ENCODE measurements at places on chromosomes 12 and 14. TPM values are rescaled to one million over a fixed set of nuclear protein-coding genes. Genes with fewer than 3 reads are reported as not detected.

Gene CLEC9A
- not detected for total RNA-seq

Gene IGF1
- 1.3 TPM for total RNA-seq

Gene CMA1
- 0.51 TPM for total RNA-seq

Gene TCL1B
- not detected for total RNA-seq

DNA sequence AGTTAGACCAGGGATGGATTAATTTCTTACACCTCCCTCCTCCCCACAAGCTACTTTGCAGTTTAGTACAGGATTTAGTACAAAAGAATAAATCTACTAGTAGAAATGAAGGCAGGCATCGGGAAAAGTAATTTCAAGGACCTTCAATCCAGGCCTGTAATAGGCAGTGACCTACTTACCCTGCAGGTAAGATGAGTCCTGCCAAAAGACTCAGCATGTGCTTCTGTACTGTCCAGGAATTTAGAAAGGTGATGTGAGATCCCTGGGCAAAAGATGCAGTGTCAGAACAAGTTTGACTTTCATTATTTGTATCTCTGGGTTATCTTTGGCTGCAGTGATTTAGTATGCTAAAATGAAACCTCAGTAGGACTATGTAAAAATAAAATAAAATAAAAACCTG, 403.0 kb downstream of the NOVA1 start:
- H3K4me1 ChIP-seq: no peaks in the 10 kb centered on the region
- no peaks in the 10 kb centered on the region for H3K36me3 ChIP-seq
- DNase-seq: no peak
- H3K27me3 ChIP-seq: no peaks in the 10 kb centered on the region

DNA sequence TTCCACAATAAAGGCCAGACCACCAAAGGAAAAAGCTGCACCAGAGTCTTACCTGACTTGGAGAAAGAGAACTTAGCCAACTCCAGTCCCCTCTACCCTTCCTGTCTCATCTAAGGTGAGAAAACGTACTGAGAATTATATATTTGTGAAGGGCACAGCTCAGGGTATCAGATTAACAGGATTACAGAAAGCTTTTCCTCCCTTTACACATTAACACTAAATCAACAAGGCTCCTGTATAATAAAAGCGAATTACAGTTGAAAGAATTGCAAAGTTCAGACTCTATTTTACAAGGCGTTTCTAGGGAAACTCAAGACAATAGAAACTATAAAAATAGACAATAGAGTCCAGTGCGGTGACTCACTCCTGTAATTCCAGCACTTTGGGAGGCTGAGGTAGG, 82.7 kb upstream of the RPL10L start:
- DNase-seq: no peak
- no peak overlapping the region for H3K4me3 ChIP-seq
- H3K27me3 ChIP-seq: no peaks in the 10 kb centered on the region

GRCh38 chr12:65500091-65500900, 221.8 kb downstream of the MSRB3 start:
- no peak for DNase-seq
- no peaks in the 10 kb centered on the region for H3K4me1 ChIP-seq
- no peak overlapping the region for H3K4me3 ChIP-seq
- peaks cover 4% of the 10 kb centered on the region for H3K27me3 ChIP-seq
- H3K27ac ChIP-seq: no peak overlapping the region

DNA sequence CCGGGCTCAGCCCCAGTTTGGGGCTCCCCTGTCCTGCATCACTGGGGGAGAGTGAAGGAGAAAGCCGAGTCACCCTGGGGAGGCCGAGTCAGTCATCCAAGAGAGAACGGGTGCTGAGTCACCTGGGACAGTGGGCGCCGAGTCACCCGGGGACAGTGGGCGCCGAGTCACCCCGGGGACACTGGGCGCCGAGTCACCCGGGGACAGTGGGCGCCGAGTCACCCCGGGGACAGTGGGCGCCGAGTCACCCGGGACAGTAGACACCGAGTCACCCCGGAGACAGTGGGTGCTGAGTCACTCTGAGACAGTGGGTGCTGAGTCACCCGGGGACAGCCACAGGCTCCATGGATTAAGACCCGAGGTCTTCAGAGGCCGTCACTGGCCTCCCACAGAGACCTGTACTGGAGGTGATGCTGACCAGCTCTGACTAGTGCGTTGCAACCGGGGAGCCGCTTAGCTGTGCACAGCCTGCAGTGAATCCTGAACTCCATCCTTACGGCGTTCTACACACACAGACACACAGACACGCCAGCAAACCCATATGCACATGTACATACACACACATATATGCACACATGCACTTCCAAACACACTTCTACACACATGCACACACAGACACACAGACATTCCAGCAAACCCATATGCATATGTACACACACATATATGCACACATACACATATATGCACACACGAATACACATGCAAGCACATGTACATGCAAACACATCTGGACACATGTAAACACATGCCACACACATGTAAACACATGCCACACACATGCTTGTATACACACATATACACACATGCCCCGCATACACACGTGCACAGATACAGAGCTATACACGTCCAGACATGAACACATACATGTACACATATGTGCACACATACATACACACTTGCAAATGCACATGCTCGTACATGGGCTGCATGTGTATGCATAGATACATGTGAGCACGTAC, 64.9 kb upstream of the GALNT9 start:
- DNase-seq: no peak
- no peaks in the 10 kb centered on the region for H3K4me1 ChIP-seq
- no peak overlapping the region for H3K27ac ChIP-seq
- no peak overlapping the region for H3K4me3 ChIP-seq

GRCh38 chr12:38507839-38508238, 191.3 kb downstream of the ALG10B start:
- no peak overlapping the region for H3K4me3 ChIP-seq
- DNase-seq: no peak
- H3K4me1 ChIP-seq: no peaks in the 10 kb centered on the region
- H3K36me3 ChIP-seq: no peaks in the 10 kb centered on the region
- H3K27me3 ChIP-seq: no peaks in the 10 kb centered on the region

DNA sequence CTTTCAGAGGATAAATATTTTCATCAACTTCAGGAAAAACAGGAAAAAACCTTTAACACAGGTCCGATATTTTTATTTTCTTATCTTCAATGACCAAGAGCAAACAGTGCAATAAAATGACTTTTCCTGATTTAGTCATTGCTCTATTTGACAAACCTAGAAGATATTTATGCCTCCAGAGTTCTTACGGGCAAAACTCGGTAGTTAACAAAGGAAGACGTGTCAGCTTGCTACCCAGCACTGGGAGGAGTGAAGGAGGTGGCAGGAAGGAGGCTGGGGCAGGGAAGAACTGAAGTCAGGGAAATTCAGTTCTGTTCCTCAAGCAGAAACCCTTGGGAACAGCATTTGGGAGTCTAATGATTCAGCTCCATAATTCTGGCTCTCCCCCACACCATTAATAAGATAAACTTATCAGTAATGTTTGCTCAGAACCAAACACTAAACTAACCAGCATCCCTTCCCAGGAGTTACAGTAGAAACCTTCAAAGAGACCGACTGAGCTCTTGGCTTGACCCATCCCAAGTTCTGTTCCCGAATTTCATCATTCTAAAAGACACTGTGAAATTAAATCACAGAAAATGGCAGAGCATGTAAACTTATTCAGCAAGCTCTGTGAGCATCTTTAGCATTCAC, 163.3 kb downstream of the APAF1 start:
- H3K36me3 ChIP-seq: no peaks in the 10 kb centered on the region
- H3K27ac ChIP-seq: no peak overlapping the region
- no peak overlapping the region for H3K4me3 ChIP-seq
- DNase-seq: no peak

Measured in activated naive CD8-positive, alpha-beta T cell treated with anti-CD3 and anti-CD28 coated beads, Interleukin-2, amount 10 ng/mL, durations not matched to agents 7 days and 5 days (primary cell).